Activated T-helper 1 cell treated with anti-CD3 and anti-CD28 coated beads, Interleukin-2, amount 50 U/mL, for 16 hours (primary cell): ENCODE measurements at places on chromosomes 12 and 14.

GRCh38 chr12:53222170-53222721, 9.8 kb downstream of the RARG start:
- DNase-seq = no peak

GRCh38 chr12:57889500-57889989, 43.0 kb upstream of the CTDSP2 start:
- no peak for DNase-seq

GRCh38 chr12:65637774-65638173, 186.5 kb upstream of the HMGA2 start:
- DNase-seq = no peak

- peak; percentile 18 for DNase-seq
Measured at GRCh38 chr14:96038920-96039632, at the start of gene C14orf132. TSS of gene C14orf132 (plus strand) at chr14:96039362. CDS start at chr14:96039501, 139 bp downstream.

GRCh38 chr14:102686196-102686801, 91.0 kb upstream of the TRAF3 start:
- no peak for DNase-seq

- no peak for DNase-seq
Measured at GRCh38 chr12:40382217-40382616, 157.4 kb downstream of the LRRK2 start.

DNA sequence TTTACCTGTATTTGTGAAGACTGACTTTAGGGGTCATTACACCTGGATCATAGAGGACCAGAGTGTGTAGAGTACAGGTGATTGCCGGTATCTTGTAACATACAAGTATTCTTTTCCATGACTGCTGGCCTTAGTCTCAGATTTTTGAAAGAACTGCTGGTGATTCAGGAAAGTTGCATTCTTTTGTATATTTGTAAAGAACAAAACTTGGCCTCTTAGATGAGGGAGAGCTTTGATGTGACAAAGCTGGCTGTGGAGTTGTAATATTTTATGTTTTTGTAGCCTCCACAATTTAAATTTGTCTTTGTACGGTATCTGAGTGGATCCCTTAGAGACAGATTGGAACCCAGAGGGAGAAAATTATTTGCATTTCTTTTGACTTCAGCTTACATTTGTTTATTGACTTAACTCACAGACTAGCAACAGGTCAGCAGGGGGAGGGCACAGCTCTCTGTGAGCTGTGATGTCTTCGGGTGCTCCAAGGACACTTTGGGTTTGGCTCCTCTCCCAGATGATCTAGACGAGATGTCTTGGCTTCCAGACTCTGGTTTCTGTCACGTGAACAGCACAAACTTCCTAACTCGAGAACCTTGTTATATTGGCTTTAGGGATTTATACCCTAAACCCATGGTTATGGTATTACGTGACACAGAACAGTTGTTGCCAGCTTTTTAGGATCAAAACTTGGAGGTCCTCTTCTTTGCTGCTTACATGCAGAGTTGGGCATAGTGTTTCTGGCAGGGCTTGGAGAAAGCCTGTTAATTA, 65.9 kb downstream of the DAAM1 start:
- no peak for DNase-seq

DNA sequence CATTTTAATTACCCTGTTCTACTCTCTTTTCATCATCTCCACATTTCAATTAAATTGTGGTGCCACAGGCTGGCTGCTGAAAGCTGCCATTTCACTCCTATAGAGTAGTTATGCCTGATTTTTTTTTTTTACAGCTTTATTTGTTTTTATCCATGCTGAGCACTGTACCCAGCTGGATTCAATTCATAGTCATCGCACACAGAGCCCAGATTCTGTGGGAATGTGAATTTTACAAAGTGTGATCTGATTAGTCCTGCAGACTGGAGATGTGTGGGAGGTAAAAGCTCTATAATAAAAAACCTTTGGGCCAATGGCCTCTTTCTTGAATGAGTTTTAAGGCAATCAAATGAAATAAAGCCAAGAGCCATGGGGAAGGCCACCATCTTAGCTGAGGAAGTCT, 190.2 kb downstream of the ANO4 start:
- DNase-seq = no peak

DNA sequence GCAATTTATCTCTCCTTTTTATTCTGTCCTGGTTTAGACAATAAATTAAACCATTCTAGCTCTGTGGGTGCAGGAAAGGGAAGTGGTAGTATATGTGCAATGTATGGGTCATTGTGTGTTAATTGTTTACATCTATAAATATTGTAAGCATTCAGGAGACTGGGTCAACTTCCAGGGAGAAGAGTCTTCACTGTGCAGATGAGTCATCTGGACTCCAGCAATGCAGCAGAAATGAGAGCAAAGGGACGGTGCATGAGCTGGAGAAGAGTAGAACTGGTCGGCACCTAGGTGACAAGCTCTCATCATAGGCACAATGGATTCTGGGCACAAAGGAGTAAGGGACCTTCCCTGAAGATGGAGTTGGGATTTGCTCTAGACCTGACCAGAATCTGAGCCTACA, 211.1 kb upstream of the DAAM1 start:
- DNase-seq = no peak

GRCh38 chr12:48005001-48005749, 899 bp upstream of the COL2A1 start:
- no peak for DNase-seq

DNA sequence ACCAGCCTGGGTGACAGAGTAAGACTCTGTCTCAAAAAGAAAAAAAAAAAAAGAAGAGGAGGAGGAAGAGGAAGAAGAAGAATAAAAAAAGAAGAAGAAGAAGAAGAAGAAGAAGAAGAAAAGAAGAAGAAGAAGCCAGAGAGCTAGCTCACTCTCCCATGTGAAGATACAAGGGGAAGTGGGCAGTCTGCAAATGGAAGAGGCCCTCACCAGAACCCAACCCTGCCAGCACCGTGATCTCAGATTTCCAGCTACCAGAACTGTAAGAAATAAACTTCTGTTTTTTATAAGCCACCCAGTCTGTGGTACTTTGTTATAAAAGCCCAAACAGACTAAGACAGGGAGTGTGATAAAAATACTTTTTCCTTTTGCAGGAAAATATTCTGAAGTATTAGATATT, 130.7 kb downstream of the ETNK1 start:
- DNase-seq = no peak

DNA sequence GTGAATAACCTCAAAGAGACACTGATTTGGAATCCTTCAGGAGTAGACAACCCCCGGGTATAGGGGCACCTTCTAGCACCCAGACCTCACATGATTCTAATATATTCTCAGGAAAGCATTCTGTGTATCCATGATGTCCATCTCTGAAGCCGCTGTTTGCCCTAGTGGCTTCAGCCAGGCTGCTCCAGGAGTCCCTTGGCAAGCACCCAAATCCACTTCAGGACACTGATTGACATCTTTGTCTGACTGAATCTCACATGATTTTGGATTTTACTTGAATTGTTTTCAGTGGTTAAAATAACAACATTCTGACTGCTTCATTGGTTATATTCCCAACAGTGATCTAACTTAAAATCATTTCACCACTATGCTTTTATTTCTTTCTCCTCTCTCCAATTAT, 390.5 kb upstream of the CLEC14A start:
- no peak for DNase-seq

- DNase-seq = peak; percentile 8
Measured at GRCh38 chr12:752695-753610, 574 bp downstream of the WNK1 start.

- DNase-seq = no peak
Measured at GRCh38 chr12:28973491-28973890, 175.6 kb upstream of the FAR2 start.

- DNase-seq = no peak
Measured at GRCh38 chr12:88643685-88644084, 63.4 kb upstream of the KITLG start.

GRCh38 chr14:76088326-76088725, 63.4 kb upstream of the GPATCH2L start:
- DNase-seq = no peak

- no peak for DNase-seq
Measured at GRCh38 chr12:90652280-90652679, 302.7 kb downstream of the CCER1 start.

DNA sequence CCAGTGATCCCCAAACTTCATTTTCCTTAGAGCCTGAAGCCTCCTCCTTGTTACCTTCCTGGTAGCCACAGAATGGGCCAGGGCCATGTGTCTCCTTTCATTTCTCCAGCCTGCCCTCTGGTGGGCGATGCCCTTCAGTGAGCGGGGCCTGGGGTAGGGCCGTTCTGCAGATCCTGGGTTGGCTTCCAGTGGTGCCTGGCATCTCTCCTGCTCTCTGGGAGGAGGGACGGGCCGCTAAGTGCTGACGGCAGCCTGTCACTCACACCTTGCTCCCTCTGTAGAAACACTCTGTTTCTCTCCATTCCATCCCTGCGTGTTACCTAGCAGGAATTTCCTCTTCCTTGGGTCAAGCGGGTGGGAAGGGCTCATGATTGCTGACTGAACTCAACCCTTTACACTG, 232.1 kb downstream of the CACNA1C start:
- DNase-seq = no peak

DNA sequence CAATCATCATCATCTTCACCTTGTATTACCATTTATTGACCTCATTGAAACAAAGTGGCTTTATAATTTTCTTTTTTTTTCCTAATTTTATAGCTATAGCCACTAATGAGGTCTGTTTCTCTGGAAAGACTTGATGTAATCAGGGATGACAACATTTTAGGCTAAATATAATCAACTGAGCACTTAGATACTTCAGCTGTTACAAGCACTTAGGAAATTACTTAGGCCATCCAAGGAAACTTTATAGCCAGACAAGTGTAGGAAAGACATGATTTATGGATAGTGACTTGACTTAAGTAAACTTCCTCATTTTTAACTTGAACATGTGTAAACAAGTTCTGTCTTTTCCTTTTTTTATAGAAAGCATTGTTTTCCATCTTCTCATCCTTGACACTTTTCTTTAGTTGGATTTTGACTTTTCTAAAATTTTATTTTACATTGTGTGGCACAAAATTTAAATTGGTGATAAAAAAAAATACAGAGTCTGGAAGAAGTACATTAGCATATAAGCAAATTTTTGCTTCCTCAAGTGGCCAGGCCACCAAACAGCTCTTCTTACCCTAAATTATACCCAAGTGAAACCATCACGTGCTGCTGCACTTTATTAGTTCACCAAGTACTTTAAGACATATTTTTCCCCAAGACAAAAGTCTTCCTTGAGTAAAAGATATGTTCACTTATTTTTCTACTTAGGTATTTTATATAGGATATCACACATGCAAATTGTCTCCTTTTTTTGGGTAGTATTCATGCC, 15.1 kb downstream of the CPNE8 start:
- DNase-seq = no peak

DNA sequence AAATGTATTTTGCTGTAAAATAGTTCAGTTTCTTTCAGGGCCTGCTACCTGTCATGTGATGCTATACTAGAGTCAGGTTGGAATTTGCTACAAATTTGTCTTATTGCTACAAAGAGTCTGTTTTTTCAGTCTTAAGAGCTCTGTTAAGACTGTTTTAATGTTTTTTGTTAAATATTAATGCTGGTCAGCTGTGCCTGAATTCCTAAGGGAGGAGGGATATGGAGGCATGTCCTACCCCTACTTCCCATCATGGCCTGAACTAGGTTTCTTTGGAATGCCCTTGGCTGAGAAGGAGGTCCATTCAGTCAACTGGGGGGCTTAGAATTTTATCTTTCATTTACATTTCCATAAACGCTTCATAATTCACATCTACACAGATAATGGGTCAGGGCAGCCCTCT, 30.0 kb downstream of the IQSEC3 start:
- DNase-seq = no peak
